ENCODE measurements at places on chromosomes 12 and 14.

- no peak for DNase-seq
These were observed 980 bp downstream of the INTS13 start for GRCh38 chr12:26936559-26937442.

GRCh38 chr14:55502746-55503284 lies 62.4 kb upstream of the TBPL2 start:
- DNase-seq, result no peak

DNA sequence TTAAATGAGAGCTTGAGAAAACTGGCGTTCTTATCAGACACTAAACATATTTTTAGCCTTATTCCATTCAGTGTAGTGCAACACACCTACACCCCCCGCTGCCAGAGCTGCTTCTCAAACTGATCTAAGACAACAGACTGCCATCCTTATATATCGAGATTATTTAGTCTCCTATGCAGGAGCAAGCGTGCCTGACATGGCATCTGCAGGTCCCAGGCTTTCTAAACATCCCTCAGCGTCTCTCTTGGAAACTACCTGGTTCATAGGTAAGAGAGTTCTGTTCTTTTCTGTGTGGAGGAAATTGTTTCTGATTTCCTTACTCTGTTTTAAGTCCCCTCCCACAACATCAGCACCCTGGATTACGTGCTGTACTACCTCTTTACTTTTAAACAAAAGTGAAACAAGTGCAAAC lies 117.1 kb upstream of the PTPRB start:
- DNase-seq, result no peak

DNA sequence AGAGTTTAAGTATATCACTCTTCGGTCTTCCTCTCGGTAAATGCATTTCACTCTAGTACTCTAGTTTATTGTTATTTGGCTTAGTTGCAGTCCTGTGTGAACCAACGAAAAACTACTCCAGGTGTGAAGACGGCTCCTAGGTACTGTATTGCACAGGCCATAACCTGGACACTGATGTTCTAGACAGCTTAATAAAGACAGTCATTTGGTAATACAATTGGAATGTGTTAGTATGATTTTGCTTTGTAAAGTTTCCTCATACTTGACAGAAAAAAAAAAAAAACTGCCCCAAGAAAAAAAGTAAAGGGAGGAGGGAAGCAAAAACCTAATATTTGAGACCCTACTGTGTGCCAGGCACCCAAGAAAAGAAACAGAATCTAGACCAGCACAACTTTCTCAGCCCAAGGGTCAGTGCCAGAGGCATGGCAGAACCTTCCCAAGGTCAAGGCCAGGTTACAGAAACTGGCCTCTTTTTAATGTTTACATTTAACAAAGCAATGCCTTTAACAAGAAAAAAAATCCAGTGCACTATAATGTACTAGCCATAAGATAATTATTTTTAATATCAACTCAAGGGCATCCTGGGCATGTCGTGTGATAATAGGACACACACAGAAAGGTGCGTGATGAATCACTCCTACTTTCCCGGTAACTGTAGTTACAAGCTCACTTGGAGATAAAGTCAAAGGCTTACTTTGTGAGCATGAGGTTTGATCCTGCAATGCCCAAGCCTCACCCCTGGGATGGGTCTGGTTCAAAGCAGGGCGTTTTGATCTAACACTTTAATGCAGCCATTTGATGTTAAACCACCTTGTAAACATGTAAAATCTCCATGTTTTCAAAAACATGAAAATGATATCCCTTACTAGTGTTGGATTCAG lies 110.6 kb downstream of the BMP4 start:
- no peak for DNase-seq

DNA sequence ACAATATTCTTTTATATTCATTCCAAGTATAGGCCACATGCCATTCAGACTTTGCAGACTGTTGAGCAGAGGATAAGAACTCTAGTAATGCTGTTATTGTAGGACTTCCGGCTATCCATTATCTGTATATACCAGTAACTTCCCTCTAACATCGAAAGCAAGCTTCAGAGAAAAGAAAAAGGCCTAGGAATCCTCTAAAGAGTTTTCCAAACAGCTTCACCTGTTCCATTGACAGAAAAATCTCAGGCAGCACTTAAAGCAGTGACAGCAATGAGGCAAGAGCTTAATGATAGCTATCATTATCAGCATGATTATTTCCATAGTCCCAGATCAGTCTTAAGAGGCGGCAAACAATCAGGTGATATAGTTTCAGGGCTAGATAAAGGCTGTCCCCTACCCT lies 1.8 kb downstream of the CPNE8 start:
- DNase-seq, result no peak

DNA sequence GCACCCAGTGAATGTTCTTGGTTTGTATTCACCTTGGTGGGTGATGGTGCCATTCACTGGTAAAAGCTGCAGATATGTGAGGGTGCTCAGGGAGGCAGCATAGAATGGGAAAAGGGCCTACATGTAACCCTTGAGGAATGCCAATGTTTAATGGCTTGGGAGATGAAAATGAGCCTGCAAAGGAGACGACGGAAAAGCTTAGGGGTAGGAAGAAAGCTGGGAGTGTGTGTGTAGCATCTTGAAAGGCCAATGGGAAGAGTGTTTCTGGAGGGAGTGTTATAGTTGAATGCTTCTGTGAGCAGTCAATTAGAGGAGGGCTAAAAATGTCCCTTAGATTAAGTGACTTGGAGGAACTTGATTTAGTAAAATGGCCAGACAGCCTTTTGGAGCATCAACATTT lies 24.9 kb downstream of the PPM1A start:
- no peak for DNase-seq

- DNase-seq, result no peak
These were observed 71.9 kb downstream of the ATP2B1 start for GRCh38 chr12:89636776-89637160.

Measured in HS-27A (cell line).